ENCODE measurements at places on chromosomes 5 and 9.

GRCh38 chr9:72037571-72037970 is 22.8 kb downstream of the C9orf57 start:
- no peak for DNase-seq

DNA sequence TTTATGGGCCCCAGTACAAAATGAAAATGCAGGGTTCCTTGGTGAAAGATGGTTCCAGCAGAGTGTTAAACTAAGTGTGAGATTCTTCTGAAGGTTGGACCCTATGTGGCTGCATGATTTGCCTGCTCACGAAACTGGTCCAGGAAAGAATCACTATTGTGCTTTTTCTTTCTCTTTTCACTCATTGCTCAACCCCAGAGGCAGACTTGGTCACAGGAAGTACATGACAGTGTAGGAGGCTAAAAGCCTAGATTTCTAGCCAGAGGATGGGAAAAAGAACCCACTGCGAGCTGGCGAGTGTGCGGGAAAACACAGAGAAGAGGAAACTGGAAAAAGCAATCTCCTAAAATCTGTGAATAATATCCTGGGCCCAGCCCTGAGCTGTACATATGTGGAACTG is 18.6 kb downstream of the SLC36A2 start:
- DNase-seq = no peak

DNA sequence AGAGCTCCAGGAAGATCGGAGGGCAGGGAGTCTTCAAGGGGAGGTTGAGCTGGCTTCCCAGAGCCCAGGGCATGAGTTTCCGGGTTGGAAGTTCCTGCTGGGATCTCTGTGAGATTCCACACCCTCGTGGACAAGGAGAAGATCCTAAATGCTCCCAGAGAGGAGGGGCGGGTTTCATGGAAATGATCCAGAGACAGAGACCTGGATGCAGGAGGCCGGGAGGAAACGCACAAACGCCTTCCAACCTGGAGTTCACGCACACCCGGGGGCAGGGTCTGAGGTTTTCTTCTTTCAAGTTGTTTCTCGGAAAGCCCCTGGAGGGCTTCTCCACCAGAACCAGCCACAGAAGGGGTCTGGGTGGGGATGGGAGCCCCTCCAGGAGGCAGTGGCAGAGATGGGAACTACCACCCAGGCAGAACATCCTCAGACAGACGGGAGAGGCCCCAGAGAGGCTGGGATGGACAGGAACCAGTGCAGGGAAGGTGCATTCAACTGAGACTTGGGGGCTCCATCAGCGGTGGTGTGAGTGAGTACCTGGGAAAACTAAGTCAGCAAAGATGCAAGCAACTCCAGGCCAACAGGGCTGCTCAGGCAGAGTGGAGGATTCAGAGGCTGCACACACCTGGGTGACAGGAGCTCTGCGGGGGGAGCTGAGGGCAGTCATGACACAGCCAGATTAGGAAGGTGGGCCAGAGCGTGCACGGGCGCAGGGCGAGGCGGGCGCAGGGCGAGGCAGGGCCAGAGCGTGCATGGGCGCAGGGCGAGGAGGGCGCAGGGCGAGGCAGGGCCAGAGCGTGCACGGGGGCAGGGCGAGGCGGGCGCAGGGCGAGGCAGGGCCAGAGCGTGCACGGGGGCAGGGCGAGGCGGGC is 52.1 kb upstream of the EXOC3 start:
- no peak for DNase-seq

DNA sequence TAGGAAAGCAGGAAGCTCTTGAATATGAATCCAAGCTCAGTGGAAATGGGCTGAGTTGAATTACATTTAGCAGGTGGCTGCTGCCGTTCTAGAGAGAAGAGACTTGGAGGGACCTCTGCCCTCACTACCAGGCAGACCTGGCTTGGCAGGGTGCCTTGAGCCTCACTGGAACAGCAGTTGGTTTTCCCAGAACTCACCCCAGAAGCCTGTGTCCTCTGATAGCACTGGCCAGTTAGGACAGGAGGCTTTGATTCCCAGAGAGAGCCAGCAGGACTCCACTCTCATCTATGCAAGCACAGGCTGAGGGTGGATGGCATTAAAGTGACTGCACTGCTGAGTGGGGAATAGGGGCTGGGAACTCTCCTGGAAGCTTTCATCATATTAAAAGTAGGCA is 54.8 kb downstream of the PWWP2A start:
- DNase-seq = no peak

DNA sequence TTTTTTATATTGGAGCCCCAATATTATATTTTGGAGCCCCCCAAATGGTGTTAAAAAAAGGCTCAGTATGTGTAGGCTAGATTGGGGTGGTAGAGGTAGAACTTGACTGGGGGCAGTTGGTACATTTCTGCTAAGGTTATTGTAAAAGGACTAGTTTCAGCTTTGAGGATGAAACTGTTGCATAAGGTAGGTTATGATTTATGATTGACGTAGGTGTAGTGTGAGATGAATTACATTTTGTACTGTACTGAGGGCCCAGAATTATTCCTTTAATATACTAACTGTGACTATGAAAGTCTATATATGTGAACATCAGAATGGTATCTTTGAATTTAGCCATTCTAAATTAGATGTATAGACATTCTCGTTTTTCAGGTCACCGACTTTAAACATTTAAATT is 3.6 kb downstream of the RIC1 start:
- DNase-seq = no peak

DNA sequence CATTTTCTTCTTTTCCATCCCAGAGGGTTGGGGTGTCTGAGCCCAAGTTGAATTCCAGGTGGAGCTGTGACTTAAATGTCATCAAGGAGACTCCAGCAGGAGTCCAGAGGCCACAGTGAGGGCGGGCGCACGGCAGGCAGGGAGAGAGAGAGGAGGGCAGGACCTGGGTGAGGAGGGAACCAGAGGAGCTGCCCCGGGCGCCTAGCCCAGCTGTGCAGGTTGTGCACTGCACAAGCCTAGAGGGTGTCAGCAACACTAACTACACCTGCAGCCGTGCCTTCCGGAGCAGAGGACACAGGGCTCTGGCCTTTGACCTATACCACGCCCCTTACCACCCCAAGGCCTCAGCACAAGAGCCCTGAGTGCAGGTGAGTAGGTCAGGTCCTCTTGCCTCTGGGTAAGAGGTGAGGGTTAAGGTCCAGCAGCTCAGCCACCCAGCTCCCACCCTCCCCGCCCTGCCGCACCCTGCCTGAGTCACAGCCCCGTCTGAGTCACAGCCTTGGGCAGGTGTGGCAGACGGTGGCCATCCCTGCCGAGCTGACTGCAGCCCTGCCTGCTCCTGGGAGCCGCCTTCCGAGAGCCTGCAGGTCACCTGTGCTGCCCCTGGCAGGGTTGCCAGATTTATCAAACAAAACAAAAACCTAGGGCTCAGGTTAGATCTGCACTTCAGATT is 6.4 kb upstream of the AGPAT2 start:
- no peak for DNase-seq

- no peak for DNase-seq
Measured at GRCh38 chr9:88781628-88782391, 209.5 kb upstream of the S1PR3 start.

DNA sequence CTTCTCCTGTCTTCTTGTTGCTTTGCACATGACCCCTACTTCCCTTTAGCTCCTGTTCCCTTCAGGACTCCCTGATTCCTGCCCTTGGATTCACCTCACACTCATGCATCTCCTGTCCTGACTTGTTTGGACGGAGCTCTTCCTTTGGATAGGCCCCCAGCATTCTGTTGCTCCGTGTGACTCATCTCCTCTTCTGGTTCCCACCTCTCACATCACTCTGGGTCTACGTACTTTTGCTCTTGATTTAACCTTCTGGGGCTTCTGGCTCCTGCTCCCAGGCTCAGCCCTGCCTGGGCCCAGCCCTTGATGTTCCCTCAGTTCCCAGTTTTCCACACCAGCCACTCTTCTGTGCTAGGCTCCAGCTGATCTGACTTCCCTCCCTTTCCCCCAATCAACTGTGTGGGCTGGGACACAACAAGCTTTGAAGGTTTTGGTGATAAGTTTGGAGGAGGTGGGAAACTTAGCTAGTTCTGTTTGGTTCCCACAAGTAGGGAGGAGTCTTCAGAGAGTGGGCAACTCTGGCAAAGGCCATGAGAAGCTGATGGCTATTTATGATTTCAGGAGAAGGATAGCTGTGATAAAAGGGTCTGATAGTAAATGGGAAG is 331.5 kb downstream of the ARHGEF28 start:
- DNase-seq = no peak

DNA sequence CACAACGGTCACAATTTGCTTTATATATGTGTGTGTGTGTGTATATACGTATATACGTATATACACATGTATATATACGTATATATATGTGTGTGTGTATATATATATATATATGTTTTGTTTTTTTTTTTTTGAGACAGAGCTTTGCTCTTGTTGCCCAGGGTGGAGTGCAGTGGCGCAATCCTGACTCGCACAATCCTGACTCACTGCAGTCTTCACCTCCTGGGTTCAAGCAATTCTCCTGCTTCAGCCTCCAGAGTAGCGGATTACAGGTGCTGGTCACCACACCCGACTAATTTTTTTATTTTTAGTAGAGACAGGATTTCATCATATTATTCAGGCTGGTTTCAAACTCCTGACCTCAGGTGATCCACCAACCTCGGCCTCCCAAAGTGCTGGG is 3.1 kb downstream of the RNF38 start:
- no peak for DNase-seq

DNA sequence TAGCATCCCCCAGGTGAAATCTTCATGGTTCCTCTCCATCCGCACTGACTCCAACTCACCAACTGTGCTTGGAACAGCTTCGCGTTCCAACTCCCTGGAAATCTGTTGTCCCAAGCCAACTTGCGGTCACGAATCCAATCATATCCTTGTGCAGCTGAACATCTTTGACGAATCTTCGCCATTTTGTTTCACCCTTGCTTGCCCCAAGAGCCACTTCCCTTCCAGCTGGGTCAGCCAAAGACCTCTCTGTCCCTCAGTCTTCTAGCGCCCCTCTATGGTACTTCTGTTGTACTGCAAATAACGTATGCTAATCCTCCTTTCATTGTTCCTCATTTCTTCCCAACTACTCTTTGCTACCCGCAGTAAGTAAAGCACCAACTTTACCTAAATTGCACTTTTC is 61.0 kb upstream of the TARS1 start:
- no peak for DNase-seq
